ENCODE measurements at places on chromosomes 2 and 18.

- DNase-seq, result peak; percentile 49
Measured at GRCh38 chr18:59502274-59503175, 143.5 kb upstream of the LMAN1 start.

DNA sequence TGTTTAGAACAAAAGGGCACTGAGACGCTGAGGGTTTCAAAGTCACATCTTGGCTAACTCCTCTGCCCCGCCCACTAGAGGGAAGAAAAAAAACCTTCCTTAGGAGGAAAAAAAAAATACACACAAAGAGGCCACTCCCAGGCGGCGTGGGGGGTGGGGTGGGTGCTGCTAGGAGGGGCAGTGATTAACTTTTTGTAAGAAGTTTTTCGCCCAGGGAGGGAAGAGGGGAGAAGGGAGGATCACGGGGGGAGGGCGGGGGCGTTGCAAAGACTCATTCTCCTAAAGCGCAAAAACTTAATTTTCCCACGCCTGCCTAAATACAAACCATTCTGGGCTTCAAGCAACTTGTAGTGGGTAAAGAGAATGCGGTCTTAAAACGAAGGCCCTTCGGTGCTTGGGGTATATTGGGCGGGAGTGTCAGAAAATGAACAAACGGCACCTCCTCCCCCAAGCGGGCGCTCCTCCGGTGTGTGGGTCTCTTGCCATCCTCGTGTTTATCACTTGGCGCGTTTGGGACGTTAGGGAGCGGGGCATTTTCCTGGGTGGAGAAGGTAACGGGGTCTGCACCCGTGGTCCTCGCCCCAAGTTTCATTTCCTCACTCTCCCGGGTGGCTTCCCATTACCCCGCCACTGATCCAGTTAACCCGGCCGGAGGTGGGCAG lies 1.7 kb downstream of the CXCR4 start:
- DNase-seq, result no peak

- no peak for DNase-seq
Measured at GRCh38 chr2:26212011-26212410, 32.4 kb downstream of the HADHA start.

DNA sequence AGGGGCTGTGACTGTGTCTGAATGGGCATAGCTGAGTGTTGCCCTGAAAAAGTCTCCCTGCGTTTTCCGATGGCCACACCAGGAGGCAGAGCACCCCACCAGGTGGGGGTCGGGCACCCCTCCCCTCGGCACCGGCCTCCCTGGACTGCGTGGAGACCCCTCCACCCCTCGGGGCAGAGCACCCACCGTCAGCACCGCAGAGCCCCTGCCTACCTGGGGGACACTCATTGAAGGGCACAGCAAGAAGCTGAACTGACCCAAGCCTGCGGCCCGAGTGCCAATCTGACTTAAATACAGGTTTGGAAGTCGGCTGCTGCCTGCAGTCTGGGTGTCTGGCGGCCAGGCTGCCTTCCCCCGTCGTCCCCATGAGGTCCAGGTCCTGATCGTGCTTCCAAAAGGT lies 69.9 kb downstream of the KCNG2 start:
- no peak for DNase-seq

- DNase-seq, result no peak
Measured at GRCh38 chr2:23375448-23375847, 9.5 kb upstream of the KLHL29 start.

- no peak for DNase-seq
Measured at GRCh38 chr2:43265001-43265400, 38.6 kb upstream of the ZFP36L2 start.

GRCh38 chr2:163949693-163950092 lies 213.9 kb upstream of the FIGN start:
- DNase-seq, result no peak

DNA sequence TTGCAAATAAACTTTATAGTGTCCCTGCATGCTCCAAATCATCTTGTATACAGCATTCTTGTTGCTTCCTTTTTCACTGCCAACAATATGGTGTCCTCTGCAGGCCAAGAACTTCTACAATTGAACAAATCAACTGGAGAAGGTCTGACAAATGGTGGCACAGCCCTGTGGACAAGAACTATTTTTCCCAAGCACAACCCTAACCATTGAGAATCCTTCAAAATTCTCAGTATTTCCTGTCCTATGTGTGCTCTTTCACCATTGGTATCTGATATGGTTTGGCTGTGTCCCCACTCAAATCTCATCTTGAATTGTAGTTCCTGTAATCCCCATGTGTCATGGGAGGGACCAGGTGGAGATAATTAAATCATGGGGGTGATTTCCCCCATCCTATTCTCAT lies 865.1 kb upstream of the ACVR2A start:
- no peak for DNase-seq

DNA sequence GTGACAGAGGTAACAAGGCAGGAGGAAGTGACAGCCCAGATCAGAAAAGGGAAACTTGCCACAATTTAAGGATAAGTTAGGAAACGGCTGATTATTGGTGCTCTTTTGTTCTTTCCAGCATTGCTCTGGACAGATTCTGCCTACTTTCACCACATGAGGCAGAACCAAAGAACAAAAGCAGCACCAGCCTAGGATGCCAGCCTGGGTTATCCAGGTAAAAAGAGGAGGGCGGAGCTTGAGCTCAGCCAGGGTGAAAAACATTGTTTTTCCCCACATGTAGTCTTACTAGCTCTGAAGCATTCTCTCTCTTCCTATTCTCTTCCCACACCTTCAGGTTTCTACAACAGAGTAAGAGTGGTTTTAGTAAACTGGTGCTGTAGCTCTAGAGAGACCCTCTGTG lies 300.5 kb downstream of the TMX3 start:
- DNase-seq, result no peak

GRCh38 chr2:177984749-177985148 lies 87.8 kb downstream of the PDE11A start:
- no peak for DNase-seq

DNA sequence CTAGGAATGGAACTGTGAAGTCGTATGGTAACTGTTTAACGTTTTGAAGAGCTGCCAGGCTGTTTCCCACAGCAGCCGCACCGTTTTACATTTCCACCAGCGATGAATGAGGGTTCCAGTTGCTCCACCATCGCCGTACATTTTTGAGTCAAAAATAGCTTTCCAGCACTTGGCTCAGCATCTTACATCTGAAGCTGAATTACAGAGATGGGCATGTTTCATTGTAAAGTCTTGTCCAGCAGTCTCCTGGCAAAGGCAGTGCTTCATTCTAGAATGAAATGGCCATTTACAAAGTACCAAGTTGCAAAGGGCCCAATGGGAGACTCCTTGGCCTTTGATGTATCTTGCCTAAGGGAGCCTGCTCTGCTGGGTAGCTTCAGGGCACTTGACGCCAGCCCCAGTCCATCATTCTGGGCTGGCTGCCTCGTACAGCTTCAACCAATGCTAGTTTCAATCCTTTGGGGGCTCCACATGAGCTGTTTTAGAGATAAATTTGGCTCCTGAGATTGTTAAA lies 45.1 kb downstream of the ATIC start:
- no peak for DNase-seq

DNA sequence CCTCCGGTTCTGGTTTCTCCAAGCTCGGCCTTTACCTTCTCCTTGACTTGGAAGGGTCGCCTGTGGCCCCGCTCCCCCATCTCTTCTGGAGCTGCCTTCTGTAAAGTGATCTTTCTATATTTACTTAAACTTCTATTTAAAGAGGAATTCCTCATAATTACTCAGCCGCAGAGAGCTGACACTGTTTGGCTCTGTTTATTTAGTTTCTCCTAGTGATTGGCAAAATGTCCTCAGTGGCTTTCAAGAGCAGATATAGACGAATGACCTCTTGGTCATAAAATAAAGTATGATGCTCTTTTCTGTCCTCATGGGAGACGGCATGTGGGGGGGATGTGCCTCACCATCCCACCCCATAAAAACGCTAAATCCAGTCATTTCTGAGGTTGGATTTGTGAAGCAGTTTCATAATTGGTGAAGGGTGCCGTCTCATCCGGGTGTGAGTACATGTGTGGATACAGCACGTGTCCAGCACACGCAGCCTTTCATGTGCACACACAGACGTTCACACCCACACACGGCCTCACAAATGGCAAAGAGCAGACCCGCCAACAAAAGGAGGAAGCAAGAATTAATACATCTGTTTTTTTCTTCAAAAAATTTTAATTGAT lies 43.4 kb upstream of the SMAD7 start:
- no peak for DNase-seq

GRCh38 chr18:49162226-49162864 lies 211.6 kb upstream of the SMAD7 start:
- no peak for DNase-seq

DNA sequence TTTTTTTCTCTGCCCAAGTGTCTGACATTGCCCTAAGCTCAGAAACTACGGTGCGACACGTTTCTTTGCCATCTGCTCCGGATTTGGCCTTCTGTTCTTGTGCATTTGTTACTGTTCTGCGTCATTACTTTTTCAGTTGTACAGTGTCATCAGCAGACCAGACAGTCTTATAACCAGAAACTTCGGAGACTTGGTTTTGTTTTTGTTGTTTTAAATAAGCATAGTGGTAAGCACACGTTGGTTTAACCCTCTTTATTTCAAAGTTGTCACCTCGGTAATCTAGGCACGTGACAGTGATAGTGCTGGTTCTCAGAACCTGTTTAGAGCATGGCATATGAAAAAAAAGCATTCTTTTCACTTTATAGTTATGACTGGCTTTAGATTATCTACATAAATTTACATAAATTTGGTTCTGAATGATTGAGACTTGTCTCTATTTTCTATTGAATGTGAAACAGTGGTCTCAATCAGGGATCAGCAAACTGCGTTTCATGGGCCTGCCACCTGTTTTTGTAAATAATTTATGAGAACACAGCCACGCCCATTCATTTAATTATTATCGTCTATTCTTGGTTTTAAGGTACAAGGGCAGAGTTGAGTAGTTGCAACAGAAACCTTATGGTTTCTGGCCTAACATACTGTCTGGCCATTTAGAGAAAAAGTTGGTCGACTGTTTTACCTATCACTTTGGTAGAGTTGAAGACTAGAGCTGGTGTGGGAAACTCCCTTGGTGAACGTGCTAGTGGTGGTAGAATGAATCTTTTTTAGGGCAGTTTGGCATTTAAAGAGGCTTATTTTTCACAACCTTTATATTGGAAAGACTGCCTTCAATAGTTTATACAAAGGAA lies 106.5 kb downstream of the ZNF532 start:
- DNase-seq, result no peak

- DNase-seq, result no peak
Measured at GRCh38 chr2:237491515-237492118, 4.6 kb downstream of the MLPH start.

- no peak for DNase-seq
Measured at GRCh38 chr2:135219226-135219625, 167.1 kb downstream of the RAB3GAP1 start.

- DNase-seq, result no peak
Measured at GRCh38 chr2:69580486-69580885, 63.1 kb downstream of the AAK1 start.

DNA sequence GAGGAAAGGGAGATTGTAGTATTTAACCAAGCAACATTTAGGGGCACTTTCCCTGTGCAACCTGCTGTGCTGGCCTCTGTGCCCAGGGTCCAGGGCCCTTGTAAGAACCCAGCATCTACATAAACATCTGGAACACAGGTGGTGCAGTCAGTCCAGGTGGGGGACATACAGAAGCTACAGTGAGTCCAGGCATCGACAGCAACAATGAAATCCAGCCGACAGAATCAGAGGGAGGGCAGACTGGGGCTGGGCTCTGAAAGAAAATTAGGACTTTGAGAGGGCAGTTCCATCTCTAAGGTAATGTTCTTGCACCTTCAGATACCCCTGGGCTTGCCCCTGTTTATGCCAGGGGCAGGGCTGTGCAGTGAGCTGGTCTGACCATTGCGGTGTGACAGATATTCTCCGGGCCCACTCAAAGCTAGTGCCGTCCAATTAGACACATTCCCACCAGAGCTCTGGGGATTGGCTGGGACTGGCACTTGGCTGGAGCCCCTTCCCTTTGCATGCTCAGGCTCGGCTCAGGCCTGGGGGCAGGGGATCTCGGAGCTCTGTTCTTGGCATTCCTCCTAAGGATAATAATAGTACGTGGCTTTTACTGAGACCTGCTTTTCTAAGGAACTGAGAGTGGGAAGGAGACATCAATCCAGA lies 5.4 kb downstream of the LBH start:
- no peak for DNase-seq

GRCh38 chr2:121992700-121993099 lies 237.2 kb downstream of the TSN start:
- no peak for DNase-seq

DNA sequence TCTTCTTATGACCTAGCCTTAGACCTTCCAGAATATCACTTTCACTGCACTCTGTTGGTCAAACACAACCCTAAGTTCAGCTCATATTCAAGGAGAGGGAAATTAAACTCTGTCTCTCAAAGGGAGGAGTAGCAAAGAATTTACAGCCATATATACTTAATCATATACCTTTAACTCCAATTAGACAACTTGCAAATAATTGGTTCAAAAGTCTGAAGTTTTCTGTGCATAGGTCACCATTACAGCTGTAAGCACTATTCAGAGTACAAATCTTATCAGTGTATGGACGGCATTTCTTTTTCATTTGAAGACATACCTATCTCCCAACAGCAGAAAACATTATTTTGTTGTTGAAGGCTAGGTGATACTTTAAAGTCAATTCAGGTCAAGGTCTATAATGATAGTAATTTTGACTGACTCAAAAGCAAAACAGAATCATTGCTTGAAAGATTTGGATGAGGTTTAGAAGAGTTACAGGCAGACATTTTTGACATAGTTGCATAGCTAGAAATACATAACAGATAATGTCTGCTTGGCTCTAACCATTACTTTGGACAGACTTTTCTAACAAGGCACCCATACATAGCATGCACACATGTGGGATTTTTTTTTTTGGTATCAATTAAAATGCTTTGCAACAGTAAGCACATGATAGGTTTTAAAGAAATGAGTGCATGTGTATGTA lies 131.5 kb downstream of the CPS1 start:
- no peak for DNase-seq

- no peak for DNase-seq
Measured at GRCh38 chr2:178070824-178071223, 1.8 kb downstream of the PDE11A start.

GRCh38 chr2:47456851-47457250 lies 53.9 kb downstream of the MSH2 start:
- no peak for DNase-seq

All from HS-5 (cell line).